ENCODE measurements at places on chromosomes 4 and X.

DNA sequence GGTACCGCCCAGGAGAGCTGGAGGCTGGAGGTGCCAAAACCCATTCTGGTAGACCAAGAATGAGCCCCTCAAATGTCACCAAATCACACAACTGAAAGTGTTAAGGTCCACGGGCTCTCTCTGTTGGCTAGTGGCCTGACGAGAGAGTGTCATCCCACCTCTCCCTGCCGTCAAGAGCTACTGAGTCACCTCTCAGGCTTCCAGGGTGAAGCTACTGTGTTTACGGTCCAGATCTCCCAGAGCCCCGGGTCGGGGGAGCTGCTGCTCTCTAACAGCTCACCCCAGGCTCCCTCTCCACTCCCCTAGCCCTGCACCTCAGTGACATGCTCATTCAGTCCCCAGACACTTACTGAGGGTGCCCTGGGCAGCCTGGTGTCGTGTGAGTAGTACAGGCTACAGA is 59.2 kb downstream of the ADGRG2 start:
- DNase-seq: no peak

DNA sequence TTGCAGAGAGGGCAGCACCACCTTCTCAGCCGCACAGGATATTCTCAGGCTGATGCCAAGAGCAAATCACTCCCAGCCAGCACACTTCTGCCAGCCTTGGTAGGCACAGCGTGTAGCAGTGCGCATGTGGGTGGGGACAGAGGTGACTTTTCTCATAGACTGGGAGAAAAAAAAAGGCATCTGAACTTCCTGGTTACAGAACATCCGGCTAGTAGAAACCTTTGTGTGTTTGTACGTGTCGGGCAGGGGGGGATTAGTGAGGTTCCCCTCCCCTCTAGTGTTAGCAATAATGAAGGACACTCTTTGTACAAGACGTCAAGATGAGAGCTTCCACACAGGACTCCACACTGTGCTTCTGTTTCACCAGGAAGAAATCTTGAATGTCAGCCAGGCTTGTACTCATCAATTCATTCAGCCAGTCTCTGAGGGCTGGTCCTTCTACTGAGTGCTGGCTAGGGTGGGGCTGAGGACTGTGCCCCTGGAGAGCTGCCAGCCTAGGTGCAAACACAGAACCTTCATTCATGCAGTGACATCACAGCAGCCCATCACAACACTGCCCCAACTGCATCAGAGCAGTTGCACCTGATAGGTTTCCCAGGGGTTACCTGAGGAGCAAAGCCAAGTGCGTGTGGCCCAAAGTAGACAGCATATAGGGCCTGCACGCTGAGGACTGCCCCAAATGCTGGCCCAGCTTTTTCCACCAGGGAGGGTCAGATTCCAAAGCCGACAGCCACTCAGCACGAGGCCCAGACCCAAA is 34.7 kb downstream of the SLC25A5 start:
- no peak for DNase-seq

DNA sequence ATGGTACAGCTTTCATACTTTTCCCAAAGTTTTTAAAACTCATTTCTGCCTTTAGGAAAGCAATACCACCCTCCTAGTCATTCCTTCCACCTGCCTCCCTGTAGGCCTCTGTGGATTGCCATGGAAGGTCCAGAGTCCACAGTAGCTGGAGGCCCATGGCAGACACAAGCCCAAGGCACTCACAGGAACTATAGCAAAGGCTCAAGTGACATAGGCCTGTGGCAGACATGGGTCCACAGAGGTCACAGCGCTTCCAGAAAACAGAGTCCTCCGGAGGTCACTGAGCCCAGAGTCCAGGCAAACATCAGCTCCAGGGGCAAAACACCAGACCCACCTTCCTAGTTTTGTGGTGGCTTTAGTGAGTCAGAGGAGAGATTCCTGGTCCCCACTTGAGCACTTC is 147.6 kb upstream of the ATP6AP2 start:
- DNase-seq: no peak

DNA sequence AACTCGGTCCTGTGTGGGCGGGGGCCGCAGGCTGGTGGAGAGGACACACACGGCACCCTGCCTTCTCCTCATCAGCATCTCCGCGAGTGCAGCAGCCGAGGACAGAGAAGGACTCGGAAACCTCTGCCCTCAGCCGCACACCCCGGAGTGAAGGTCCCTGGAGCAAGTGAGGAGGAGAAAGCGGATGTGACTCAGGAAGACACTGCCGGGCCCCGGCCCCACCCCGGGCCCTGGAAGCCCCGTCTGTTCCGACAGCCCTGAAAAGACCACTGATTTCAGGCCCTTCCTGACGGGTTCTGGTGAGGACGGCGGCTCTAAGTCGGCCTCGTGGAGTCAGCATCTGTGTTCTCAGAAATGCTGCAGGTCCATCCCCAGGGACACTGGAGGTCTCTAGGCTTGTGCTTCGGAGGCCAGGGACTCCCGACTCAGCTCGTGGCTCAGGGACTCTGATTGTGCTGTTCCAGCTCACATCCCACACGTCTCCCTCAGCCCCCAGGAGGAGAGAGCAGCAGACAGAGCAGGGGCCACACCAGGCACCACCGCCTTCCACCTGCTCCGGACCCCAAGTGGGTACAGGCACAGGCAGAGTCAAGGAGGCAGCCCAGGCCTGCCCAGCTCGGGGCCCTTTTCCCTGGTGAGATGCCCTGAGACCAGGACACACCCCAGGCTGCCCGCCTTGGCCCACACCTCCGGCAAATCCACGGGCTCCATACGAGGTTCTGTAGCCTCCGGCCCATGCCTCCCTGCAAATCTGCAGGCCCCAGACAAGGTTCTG is 134.5 kb upstream of the NKX1-1 start:
- DNase-seq: no peak

GRCh38 chr4:141376769-141377168 is 156.1 kb downstream of the ZNF330 start:
- no peak for DNase-seq

GRCh38 chr4:98515470-98515809 is 143.0 kb downstream of the TSPAN5 start:
- DNase-seq: no peak

GRCh38 chrX:9131066-9131465 is 97.1 kb upstream of the FAM9B start:
- peak; percentile 4 for DNase-seq

DNA sequence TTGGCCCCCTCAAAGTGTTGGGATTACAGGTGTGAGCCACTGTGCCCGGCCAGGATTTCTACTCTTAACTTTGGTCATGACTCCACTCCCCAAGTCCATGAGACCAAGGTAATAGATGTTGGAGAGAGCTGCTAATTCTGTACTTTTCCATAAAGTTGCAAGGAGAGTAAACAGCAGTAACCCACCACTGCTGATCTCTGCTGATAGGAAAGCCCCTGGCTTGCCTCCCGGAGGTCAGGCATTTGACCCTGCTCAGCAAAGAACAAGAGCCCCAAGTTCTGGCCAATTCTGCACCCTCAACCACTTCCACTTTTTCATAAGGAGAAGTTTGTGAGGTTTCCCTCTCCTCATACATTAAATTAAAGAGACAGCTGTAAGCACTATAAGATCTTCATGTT is 143.0 kb downstream of the RASL11B start:
- no peak for DNase-seq

DNA sequence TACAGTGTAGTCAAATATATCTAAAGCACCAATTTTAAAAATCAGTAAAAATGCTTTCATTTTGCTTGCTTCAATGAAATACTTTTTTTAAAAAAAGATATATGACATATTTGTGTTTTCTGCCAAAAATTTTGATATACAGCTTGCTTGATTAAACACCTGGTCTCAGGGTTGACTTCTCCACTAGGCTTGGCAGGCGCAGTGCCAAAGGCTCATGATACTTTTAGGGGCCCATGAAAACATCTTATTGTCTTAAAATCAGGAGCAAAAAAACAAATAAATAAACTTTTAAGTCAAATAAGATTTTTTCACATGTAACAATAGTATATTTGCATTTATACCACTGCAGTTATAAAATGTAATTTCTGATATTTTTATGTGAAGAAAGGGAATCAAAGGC is 95.6 kb downstream of the ADGRA3 start:
- DNase-seq: no peak

GRCh38 chr4:95411371-95412088 is 137.2 kb downstream of the UNC5C start:
- no peak for DNase-seq

GRCh38 chrX:10107483-10107882 is 49.3 kb upstream of the CLCN4 start:
- DNase-seq: no peak

DNA sequence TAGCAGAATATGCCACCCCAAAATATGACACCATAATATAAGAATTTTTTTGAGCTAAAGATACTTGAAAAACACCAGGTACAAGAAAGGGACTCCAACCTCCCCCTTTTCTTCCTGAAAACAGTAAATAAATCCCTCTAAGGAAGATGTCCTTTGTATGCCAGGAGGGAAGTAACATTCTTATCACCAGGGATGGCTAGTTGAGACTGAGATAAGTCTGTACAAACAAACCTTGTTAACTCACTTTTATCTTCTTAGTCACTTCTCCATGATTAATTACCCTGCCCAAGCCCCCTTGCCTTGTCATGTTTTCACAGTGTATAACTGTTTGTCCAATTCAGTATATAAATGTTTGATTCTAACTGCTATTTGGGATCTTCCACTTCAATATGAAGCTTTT is 888.0 kb downstream of the PCDH18 start:
- DNase-seq: no peak

GRCh38 chrX:54248309-54248708 is 65.3 kb upstream of the FAM120C start:
- DNase-seq: no peak

DNA sequence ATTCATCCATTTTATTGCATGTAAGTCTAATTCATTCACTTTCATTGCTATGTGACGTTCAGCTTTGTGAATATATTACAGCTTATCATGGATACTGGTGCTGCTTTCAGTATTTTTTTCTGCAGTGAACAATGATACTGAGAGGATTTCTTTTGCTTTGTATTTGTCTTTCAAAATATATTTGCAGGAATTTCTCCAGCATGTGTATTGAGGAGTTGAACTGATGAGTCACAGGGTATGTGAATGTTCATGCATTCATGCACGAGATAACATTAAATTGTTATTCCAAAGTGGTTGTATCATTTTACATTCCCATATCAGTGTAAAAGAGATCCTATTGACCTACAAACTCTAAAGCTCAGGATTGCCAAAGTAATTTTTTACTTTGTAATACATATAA is 283.8 kb upstream of the ARSJ start:
- DNase-seq: no peak

DNA sequence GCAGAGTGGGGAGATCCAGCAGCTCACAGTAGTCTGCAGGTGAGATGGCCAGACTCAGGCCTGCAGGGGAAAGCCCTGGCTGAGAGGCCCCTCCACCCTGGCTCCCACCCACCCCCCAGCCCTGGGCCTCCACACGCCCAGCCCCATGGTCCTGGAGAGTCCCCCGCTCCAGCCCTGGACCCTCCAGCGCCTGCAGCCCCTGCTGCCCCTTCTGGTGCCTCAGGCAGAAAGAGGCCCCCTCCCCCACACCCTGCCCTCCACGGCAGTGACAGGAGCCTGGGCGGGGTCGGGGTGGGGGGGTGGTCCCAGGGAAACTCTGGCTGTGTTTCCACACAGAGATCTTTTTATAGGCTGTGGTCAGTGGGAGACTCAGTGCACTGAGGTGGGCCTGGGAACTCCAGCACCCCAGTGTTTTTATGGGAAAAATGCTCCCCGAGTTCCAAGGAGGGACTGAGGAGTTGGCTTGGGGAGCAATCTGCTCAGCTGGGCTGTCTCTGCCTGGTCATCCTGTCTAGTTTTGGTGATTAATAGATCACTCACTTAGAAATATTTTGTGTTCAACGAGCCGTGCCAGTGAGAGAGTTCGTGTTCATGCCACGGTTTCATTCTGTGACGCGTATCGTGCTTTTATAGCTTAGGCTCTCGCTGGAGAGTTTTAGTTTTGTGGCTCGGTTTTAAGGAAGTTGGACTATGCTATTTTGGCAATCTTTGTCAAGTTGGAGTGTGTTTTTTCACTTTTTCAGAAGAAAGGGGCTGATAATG is 53.1 kb upstream of the HGFAC start:
- DNase-seq: no peak

DNA sequence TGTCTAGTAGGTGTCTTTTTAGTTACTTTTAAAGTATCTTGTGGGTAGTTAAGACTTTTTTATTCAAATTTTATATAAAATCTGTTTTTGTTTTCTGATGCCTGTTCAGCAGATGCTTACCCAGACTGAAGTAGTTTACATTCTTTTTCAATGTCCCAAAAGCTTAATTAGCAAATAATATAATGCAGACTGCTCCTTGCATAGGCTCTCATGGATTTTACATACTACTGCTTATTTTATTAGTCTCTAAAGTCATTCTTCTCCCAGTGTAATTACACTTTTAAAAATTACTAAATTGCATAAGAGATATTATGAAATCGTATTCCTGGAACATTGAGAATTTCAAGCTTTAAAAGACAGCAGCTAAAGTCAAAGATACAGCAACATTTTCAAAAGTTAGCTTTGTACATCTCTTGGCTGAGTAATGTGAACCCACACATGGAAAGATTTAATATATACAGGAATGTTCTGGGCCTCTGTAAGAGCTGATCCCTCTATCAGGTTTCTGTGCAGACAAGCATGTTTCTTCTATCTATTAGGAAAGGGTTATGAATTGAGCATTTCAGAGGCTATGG is 148.4 kb upstream of the SPRY1 start:
- no peak for DNase-seq

DNA sequence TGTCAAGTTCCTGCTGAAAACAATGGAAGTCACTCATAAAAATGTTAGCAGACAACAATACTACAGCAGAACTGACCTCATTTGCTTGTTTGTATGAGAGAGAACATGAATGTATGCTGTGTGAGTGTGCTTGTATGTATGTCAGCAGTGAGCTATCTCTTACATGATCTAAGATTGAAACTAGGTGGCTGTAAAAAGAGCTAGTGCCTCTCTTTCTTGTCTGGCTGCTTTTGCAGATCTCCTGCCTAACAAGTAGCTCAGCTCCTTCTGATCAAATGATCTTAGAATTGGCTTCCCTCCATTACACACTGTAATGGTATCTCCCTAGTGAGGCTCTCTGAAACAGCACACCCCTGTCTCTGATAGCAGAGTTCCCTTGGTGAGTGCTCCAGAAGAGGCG is 20.7 kb downstream of the PAK3 start:
- DNase-seq: no peak

- DNase-seq: no peak
These were observed at the start of gene APELA for GRCh38 chr4:164876700-164877324. Gene APELA (plus strand): TSS chr4:164877178. CDS start chr4:164877332, 154 bp downstream.

- no peak for DNase-seq
These were observed 920.1 kb upstream of the TENM3 start for GRCh38 chr4:181323061-181323460.

All from stimulated activated CD4-positive, alpha-beta T cell treated with anti-CD3 and anti-CD28 coated beads, Interleukin-2, amount 100 ng/mL, for 4 hours (primary cell).